Cerebellar cortex (tissue), 1 donor: ENCODE measurements at places on chromosomes 7 and 10.

DNA sequence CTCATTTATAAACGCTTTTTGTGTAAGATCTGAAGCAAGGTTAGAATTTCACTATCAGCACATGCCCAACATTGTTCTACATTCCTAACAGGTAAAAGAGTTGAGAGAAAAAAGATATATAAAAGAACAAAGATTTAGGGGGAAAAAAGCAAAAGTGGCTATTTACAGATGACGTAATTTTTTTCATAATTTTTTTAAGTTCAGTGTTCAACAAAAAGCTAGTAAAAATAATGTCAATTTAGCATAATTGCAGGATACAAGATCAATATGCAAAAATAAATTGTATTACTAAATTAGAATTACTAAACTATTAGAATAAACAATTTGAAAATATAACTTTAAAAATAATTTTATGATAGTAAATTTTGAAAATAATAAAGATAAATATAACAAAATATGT, 405.0 kb downstream of the SEMA3D start:
- no peak for DNase-seq

DNA sequence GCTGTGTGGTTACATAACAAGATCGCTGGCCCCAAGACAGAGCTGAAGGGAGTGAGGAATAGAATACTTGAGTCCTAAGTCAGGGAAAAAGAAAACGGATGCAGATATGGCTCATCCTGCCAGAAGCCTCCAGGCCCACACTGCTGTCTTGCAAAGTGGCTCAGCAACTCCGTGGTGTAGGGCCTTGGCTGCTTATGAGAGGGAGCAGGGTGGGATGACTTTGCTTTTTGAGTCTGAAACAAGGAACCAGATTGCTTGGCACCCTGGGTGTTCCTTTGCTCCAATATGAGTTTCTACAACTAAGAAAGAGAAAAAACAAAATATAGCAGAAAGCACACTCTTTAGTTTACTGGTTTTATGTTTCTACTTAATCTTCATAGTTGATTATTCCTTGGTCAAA, 193.8 kb upstream of the WDR11 start:
- peak; percentile 19 for DNase-seq

DNA sequence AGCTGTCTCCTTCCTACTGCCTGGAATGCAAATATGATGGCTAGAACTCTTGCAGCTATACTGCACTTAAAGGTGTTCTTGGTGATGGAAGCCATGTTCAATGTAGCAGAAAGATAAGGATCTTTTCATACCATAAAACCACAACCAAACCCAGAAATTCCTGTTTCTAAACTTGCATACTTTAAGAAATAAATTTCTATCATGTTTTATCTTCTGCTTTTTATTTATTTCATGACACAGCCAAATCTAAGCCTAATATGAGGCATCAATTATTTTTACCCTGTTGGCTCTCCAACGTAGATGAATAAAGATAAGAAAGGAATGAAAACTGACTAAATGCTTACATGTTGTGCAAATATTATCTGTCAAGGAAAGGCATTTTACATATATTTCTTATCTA, 224.1 kb downstream of the DOCK4 start:
- DNase-seq: no peak

- DNase-seq: no peak
Measured at GRCh38 chr7:143902332-143902899, 440 bp upstream of the TCAF1 start.

- no peak for DNase-seq
Measured at GRCh38 chr10:83332690-83333089, 806.6 kb upstream of the GHITM start.

- DNase-seq: no peak
Measured at GRCh38 chr7:42145539-42145938, 91.5 kb downstream of the GLI3 start.

DNA sequence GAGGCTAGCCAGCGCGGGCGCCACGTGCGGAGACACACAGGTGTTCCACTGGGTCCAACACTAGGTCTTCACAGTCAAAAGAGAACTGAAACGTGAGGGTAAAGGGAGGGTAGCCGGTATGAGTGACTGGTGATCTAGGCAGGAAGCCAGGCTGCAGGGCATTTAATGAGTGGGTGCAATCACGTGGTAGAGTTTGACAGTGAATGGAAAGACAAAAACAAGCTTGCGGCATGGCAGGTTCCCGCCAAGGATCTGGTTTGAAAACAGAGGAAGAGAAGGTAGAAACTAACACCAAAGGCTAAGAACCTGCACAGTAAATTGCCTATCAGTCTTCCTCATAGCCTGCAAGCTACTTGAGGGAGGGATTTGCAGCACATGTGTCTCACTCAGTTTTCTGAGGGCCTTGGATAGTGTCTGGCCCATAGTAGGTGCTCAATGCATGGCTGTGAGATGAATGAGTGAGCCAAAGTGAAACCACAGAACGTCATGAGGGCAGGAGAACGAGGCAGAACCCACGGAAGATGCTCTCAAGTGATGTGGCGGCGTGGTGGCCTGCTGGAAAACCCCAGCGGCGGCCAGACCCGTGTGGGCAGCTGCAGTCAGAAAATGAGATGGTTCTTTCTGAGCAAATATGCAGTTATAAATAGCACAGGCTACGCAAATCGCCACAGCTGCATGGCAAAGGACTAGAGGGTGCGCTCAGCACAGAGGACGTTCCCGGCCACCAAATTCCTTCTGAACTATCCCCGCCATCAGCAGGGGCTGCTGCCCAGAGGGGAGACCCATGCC, 183.6 kb upstream of the NFE2L3 start:
- DNase-seq: no peak

DNA sequence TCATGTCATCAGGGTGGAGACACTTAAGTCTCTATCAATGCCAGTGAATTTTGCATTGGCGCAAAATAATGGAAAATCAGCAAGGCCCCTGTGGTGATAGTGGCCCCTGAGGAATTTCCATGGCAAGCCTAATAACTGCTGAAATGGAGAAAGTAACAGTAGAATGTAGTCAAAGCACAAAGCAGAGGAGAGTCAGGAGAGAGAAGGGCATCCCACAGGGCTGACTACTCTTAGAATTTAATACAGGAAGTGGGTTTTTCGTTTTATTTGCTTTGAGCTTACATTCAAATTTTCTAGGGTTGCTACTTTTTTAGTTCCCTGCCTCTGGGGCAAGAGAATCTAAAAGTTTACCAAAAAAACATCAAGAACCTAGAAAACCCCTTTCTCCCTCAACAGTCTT, 39.0 kb downstream of the BZW2 start:
- DNase-seq: no peak

DNA sequence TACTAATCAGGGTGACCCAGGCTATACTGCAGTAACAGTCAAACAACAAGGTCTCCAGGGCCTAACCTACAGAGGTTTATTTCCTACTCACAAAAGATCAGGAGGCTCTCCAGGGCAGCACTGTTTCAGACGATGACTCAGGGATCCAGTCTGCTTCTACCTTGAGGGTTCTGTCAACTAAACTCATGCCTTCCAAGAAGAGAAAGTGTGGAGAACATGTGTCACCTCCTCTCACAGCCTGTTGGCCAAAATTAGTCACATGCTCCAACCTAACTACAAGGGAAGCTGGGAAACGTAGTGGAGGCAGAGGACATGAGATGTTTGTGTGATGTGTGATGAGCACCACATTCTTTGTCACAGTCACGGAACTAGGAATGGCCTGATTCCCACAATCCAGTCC, 14.7 kb upstream of the INA start:
- no peak for DNase-seq

DNA sequence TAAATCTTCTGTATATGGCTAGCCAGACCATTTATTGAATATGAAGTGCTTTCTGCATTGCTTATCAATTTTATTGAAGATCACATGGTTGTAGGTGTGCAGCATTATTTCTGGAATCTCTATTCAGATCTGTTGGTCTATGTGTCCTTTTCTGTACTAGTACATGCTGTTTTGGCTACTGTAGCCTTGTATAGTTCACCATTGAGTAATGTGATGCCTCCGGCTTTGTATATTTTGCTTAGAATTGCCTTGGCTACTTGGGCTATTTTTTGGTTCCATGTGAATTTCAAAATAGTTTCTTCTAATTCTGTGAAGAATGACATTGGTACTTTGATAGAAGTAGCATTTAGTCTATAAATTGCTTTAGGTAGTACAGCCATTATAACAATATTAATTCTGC, 1187.2 kb downstream of the XPNPEP1 start:
- DNase-seq: no peak

DNA sequence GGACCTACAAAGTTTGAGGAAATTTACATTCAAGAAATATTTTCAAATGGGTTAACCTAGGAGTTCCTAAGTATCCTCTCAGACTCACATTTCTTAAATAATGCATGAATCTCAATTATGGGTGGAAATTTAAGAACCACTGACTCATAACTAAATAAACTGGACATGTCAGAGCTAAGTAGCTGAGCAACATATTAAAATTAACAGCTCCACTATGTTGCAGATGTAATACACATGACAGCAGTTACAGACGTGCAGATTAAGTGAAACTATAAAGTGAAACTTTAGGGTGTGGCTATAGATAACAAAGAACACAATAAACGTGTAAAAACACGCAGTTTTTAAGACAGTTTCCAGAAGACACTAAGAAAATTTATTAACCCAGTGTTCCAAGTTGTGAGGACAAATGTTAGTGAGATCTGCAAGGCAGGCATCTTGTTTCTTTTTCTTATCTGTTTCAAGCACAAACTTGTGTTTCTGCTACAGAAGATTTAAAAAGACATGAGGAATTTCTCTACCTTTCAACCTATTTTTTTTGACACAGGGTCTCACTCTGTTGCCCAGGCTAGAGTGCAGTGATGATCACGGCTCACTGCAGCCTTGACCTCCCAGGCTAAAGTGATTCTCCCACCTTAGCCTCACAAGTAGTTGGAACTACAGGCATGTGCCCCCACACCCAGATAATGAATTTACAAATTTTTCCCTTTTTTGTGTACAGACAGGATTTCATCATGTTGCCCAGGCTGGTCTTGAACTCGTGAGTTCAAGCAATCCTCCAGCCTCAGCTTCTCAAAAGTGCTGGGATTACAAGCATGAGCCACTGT, 25.3 kb downstream of the DNMBP start:
- DNase-seq: no peak

DNA sequence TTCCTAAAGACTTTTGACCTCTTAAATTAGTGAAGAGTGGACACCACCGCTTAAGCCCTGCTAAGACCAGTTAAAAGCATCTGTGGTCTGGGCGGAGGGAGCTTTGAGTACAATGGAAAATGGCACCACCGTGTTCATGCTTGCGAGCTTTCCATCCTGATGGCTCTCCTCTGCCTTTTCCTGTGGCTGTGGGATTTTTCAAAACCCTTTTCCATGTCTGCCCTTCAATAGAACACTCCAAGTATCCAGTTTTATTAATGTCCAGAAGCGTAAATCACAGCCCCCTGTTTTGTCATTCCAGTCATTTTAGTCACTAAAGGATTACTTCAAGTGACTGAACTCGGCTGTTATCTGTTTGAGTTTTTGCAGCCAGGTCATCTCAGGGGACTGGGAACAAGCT, 181.8 kb downstream of the MGMT start:
- no peak for DNase-seq

GRCh38 chr10:85786401-85786899, 580.1 kb downstream of the GRID1 start:
- DNase-seq: no peak

- DNase-seq: no peak
Measured at GRCh38 chr10:29102636-29103035, 186.2 kb upstream of the LYZL1 start.

DNA sequence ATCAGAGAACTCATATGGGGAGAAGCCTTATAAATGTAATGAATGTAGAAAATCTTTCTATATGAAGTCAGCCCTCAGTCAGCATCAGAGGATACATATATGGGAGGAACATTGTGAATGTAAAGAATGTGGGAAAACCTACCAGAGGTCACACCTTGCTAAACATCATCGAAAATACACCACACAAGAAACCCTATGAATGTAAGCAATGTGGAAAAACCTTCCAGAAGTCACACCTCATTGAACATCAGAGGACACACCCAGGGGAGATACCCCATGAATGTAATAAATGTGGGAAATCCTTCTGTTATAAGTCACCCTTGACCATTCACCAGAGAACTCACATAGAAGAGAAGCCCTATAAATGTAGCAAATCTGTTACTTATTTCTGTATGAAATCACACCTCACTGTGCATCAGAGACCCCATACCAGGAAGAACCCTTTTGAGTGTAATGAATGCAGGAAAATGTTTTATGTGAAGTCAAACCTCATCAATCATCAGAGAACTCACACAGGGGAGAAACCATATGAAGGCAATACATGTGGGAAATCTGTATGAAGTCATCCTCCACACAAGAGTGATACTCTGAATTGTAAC, 30.8 kb downstream of the ZNF12 start:
- DNase-seq: no peak

DNA sequence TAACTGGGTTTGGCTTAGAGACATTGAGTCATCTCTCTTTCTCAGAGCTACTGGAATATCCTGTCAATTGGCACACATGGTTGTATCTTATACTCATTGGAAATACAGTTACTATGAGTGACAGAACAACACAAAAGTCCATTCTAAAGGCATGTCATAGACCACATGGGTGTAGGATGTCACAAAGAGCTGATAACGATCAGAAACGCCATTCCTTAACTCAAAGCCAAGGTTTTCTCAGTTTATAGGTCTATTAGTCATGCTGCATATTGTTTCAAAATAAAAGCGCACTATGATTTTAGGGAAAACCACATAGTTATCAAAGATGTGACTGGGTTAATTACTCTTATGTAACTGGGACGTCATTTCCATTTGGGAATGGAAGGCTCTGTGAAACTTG, 147.2 kb upstream of the FAM171A1 start:
- DNase-seq: no peak

DNA sequence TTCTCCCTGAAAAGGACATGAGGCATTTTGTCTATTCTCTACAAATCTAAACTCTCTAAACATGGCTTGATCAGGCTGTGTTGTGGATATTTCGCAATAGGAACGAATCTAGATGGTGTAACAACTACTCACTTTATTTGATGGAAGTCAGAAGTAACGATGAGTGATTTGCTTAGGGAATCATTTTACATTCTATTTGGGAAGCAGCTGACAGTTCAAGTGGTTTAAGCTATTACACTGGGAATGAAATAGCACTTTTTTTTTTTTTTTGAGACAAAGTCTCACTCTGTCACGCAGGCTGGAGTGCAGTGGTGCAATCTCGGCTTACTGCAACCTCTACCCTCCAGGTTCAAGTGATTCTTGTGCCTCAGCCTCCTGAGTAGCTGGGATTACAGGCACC, 44.1 kb downstream of the NPY start:
- no peak for DNase-seq

DNA sequence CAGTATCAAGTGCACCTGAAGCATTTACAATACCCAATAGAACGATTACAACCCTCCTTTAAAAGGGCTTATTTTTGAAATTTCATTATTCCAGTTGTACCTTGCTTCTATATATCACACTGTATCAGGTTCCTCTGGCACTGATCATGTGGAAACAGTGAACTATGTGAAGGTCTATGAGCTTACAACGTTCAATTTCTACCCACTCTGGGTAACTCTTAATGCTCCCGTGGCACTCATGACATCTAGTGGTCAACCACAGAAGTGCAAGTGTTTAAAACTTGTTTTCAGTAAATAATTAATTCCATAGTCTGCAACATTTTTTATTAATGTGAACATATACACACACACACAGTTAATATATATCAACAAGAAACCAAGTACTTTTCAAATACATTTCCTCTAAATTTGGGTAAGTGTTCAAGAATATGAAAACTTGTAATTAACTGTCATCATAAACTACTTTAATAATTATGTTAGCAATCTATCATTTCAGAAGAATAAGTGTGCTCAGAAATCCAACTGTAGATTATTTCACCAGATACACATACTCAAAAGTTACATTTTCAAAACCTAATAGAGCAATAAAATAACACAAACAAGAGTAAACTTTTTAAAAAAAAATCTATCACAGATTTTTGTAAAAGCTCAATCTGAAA, 61.0 kb downstream of the MPP7 start:
- DNase-seq: peak; percentile 78
